ENCODE measurements at places on chromosomes 12 and 14. TPM values are rescaled to one million over a fixed set of nuclear protein-coding genes. Genes with fewer than 3 reads are reported as not detected.

The TIMELESS gene
- 44.1 TPM for total RNA-seq

- peaks cover 17% of the 10 kb centered on the region for H3K4me1 ChIP-seq
- H3K27me3 ChIP-seq, result no peaks in the 10 kb centered on the region
- H3K27ac ChIP-seq, result no peak overlapping the region
Observed at GRCh38 chr12:121026274-121027045, 10.2 kb upstream of the C12orf43 start.

The GLT1D1 gene
- total RNA-seq, result not detected

DNA sequence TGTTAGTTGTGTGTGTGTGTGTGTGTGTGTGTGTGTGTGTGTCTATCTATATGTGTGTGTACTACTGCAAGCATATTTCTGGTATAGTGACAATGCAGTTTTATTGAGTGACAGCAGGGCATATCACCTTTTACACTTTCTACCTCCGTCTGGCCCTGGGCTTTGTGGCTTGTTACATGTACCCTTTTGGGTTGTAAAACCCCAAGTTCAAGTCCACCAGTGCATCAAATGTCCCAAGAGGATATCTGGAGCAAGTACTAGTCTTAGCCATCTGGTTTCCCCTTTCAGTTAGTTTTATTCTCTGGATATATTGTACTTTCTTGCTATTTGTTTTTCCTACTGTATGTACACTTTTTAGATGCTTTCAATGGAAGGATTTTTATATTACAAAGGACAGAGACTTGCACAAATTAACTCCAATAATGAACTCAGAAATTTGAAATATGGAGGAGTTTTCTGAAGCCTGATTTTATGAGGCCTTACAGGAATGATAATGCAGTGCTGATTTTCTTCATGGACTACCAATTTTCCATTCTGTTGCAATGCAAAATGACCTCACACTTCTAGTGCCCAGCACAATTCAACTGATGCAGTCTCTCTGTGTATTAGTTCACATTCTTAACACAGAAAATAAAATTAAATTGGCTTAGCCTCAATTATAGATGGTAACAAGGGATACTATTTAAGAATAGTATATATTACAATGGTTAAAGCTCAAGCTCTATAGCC, 29.1 kb downstream of the SLC16A7 start:
- DNase-seq, result no peak
- H3K4me1 ChIP-seq, result peaks cover 5% of the 10 kb centered on the region
- H3K27ac ChIP-seq, result no peak overlapping the region
- no peak overlapping the region for H3K4me3 ChIP-seq
- H3K36me3 ChIP-seq, result peaks cover 8% of the 10 kb centered on the region
